ENCODE measurements at places on chromosomes 1 and 21.

DNA sequence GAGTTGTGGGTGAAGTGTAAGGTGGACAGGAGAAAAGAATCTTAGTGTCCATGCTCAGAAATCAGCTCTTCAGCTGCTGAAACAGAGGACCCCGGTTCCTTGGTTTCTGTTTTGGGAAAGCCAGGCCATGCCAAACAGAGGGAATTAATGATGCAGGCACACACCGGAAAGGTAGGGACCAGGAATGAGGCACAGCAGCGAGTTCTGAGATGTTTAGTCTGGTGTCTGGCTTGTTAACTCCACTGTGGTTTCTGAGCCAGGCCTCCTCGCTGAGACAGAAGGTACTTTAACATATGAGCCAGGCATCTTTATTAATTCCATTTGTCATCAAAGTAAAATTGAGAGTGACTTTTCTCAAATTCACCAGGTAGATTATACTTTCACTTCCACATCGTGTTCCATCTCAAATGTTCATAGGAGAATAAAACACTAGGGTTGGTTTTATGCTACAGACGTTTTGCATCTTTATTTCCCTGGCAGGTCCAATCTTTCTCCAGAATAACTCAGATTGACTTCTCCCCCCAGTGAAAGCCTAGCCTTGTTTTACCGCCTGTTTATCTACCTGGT, 23.5 kb downstream of the LRRC8D start:
- no peak for DNase-seq

DNA sequence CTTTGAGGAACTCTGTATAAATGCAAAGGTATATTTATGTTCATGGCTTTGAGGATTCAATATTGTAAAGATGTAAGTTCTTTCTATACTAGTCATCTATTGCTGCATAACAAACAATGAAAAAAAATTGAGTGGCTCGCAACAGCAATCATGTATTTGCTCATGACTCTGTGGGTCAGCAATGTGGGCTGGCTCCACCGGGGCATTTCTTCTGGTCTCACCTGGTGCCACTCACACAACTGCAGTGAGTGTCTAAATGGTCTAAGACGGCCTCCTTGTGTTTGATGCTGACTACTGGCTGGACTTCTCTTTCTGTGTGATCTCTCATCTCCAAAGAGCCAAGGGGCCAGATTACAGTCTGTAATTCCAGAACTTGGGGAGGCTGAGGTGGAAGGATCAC, 45.1 kb upstream of the EXO1 start:
- no peak for DNase-seq

DNA sequence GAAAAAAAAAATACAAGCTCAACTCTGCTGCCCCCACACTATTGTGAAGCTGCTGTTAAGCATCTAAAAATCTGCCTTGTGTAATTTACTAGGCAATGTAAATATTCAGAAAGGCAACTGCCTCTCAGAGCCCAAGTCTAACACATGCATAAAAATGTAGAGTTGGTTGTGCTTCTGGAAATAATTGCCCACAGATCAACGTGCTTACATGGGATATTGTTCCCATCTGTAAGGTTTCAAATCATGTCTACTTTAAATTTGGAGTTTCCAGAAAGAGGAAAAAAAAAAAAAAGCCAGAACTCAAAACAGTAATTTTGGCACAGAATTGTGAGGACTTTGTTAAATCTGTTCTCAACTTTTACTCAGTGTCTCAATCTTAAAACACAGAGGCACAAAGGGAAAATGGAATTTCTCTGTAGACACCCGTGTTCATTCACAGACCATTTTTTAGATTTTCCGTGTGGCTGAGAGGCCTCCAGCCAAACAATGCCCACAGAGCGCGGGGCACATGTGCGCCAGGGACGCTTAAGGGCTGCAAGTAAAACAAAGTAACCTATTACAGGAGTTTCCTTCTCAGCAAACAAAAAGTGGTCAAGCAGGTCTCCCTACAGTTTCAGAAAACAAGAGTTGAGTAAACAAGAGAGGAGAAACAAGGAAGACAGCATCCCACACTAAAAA, 115.5 kb downstream of the RERE start:
- DNase-seq = no peak

- no peak for DNase-seq
These were observed 19.7 kb downstream of the PTTG1IP start for GRCh38 chr21:44853601-44854390.

DNA sequence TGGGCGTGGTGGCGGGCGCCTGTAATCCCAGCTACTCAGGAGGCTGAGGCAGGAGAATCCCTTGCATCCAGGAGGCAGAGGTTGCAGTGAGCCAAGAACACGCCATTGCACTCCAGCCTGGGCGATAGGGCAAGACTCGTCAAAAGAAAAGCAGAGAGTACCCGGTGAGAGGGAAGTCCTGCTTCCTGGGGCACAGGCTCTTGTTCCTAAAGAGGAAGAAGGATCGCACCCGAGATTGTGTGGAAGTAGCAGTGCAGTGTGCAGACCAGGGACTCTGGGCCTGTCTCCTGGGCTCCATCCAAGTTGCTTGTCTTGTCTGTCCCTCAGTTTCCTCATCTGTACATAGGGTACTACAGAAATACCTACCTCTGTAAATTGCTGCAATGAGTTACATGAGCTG, 29.6 kb downstream of the NBPF3 start:
- no peak for DNase-seq

GRCh38 chr21:19900149-19900548, 1098.1 kb upstream of the NCAM2 start:
- DNase-seq = no peak
